Activated T-helper 1 cell treated with anti-CD3 and anti-CD28 coated beads, Interleukin-2, amount 50 U/mL, for 16 hours (primary cell): ENCODE measurements at places on chromosomes 5 and 9.

- DNase-seq, result no peak
These were observed 57.8 kb downstream of the PRLR start for GRCh38 chr5:35172533-35172932.

- DNase-seq, result no peak
These were observed 856.6 kb downstream of the MAT2B start for GRCh38 chr5:164361986-164362385.

DNA sequence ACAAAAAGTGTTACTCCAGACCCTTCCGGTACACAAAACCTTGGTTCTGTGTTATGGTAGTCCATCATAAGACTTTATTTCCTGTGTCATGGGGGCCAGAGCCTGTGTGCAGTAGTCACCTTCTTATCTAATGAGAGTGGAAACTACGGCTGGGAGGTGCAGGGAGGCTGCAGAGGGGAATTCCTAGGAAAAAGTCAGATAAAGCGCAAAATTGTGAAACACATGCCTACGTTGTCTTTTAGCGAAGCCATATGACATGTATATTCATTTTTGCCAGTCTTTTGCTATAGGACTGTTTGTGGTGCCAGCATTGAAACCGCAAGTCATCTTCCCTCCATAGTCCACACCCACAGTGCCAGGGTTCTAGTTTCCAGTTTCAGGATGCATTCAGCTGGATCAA is 80.7 kb downstream of the PPARGC1B start:
- DNase-seq, result no peak

DNA sequence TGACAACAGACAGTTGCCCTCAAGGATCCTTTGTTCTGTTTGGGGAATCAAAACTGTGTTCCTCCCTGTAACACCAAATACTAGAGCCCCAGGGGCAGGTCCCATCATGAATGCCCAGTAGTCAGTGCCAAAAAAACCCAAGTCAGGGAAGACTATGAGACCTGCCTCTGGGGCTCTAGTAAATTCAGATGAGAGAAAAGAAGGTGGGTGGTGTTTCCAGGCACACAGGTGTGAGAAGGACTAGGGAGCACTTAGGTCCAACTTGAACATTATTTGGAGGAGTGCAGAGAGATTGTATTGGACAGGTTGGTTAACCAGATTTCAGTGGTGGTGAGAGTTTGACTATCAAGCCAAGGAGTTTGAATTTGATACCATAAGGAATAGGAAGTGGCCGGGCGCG is 52.0 kb downstream of the SLC22A5 start:
- DNase-seq, result no peak

- DNase-seq, result no peak
These were observed 18.1 kb downstream of the GCNT4 start for GRCh38 chr5:75034137-75034739.

DNA sequence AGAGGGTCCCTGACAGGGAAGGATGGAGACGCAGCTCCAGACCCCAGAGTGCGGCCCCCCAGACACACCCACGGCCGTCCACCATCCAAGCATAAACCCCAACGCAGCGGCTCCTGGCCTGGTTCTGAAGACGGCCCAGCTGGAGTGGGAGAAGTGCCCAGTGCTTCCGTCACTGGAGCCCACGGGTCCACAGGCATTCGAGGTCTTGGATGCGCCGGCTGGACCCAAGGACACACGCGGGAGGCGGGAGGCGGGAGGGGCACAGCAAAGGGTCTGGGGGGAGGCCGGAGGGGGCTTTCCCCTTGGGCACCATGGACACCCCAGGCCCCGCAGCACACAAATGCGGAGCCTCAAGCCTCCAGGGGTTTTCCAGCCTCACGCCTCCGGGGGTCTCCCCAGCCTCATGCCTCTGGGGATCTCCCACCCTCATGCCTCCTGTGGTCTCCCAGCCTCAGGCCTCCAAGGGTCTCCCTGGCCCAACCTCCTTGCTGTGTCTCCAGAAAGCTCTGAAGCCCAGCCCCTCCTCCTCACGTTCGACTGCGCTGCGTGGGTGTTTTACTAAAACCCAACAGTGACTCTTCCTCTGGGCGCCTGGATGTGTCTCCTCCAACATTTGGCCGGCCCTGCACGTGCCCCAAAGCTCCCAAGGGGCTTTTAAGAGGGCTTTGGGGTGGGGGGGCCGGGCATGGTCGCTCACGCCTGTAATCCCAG is 15.2 kb downstream of the EXD3 start:
- no peak for DNase-seq

GRCh38 chr5:67900514-67900913 is 315.0 kb upstream of the PIK3R1 start:
- no peak for DNase-seq

GRCh38 chr5:168793841-168794837 is 215.0 kb upstream of the PANK3 start:
- no peak for DNase-seq

DNA sequence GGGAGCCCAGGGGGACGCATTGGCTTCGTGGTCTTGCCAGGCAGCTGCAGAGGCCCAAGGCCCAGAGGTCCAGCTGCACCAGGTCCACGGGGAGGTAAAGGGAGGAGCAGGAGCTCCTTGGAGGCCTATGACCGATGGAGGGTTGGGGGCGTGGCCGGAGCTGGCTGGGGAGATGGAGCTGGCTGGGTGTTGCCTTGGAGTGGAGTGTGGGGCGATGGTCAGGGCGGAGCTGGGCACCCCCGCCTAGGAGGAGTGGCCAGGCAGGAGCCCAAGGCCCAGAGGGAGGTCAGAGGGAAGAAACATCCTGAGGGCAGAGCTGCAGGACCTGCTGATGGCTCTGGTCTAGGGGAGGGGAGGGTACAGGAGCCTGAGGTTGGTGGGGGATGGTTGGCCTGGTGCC is 44.6 kb downstream of the KCNT1 start:
- no peak for DNase-seq

DNA sequence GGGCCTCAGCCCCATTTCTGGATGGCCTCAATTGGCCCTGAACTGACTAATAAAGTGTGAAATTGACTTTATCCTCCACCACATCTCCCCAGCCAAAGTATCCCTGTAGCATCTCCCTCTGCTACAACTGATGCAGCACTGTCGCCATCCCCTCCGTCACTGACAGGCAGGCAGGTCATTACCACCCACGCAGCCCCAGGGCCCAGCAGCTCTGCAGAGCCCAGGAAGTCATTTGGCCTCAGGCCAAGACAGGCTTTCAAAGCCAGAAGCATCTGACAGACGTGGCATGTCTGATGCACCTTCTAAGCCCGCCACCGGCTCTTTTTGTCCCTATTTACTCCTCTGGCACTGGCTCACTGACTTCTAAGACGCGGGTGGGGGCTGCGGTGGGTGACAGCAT is 65.3 kb downstream of the ARHGEF37 start:
- DNase-seq, result no peak

DNA sequence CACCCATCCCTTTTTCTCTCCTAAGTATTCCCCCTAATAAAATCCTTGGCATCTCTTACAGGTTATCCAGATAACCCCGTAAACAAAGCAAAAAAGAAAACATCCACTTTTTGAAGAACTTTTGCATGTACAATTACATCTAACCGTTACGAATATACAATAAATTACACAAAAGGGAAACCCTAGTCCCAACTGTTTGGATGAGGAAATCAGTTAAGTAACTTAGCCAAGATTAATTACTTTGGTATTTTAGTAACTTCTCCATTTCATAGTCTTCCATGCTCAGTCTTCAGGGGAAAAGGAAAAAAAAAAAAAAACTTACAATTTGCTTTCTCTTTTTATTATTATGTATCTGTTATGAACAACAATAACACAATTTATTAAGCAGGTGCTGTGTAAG is 212.9 kb downstream of the ACTL7B start:
- DNase-seq, result no peak

- DNase-seq, result no peak
These were observed 7.2 kb downstream of the GAPT start for GRCh38 chr5:58498340-58498942.

DNA sequence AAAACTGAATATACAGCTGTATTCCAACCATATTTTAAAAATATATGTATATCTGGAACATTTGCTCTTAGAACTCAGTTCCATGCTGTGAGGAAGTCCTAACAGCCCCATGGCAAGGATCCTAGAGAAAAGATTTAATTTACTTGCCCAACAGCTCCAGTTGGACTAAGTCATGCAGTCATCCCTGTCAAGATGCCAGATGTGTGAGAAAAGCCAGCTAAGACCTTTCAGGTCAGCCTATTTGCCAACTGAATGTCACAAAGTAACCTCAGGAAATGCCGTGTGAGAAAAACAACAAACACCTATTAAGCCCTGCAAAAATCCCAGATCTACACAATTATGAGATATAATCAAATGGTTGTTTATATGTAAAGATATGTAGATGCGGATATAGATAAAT is 416.3 kb downstream of the NR2F1-AS1 start:
- DNase-seq, result no peak

GRCh38 chr5:91156242-91156641 is 226.9 kb downstream of the ARRDC3 start:
- no peak for DNase-seq

- no peak for DNase-seq
These were observed 37.3 kb downstream of the IPPK start for GRCh38 chr9:92632641-92633040.

GRCh38 chr5:149719666-149720065 is 10.4 kb upstream of the PPARGC1B start:
- no peak for DNase-seq

- no peak for DNase-seq
These were observed 8.2 kb downstream of the AP3B1 start for GRCh38 chr5:78286290-78286689.

GRCh38 chr9:123356851-123357742 is 1.1 kb downstream of the CRB2 start:
- DNase-seq, result no peak

- no peak for DNase-seq
These were observed 90.3 kb upstream of the EGFLAM start for GRCh38 chr5:38168029-38168428.

DNA sequence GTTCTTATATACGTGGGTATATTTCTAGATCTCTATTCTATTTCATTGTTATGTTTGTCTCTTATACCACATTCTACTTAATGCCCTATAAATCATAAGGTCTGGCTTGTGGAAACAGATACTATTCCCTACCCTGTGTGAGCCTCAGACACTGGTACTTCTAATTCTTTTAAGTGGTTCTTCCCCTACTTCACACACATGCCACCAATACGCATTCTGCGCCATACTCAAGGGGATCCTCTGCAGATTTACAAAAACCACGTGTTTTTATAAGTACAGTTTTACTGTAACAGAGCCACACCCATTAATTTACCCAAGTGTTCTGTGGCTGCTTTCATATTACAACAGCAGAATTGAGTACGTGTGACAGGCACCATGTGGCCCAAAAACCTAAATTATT is 195.6 kb downstream of the SAXO1 start:
- no peak for DNase-seq

GRCh38 chr9:120310035-120310434 is 269.9 kb downstream of the CDK5RAP2 start:
- DNase-seq, result no peak

- DNase-seq, result no peak
These were observed 6.8 kb upstream of the CKS2 start for GRCh38 chr9:89304020-89304833.

DNA sequence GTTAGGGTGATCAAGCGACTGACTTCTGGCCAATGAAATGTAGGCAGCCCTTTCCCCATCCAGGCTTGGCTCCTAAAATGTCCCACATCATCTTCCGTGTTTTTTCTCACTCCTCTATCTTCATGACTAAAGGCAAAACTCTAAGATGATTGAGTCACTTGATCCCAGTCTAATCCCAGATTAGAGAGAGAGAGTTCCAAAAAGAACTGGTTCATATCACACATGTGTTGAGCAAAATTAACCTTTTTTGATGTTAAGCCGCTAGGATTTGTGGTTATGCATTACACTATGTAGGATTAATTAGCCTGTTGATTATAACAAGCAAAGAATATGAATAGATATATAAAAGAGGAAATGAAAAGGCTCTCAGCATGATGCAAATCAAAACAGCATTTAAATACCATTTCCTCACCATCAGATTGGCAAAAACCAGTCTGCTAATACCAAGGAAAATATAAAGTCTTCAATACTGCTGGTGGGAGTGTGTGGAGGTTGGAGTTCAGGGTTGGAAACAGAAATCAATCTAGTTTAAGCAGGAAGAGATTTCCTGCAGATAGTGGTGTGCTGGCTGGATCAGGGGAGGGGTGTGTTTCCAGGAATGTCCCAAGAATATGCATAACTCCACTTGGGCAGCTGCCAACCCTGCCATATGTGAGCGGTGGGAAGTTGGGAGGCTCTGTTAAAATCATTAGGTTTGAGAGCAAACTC is 187.6 kb upstream of the S1PR3 start:
- DNase-seq, result no peak

DNA sequence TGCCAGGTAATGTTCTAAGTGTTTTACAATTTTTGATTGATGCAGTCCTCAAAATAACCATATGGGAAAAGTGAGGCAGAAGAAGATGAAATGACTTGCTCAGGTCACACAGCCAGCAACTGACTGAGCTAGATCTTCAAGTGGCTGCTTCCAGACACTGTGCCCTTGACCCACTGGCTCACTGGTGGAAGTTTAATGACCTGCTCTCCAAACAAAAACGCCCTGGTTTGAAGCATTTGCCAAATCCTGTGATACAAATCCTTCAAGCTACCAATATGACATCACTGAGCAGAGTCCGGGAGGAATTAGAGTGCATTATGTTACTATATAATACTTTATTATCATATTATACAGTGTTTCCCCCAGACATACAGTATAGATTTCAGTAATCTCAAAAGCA is 459.4 kb downstream of the GADD45G start:
- DNase-seq, result no peak

DNA sequence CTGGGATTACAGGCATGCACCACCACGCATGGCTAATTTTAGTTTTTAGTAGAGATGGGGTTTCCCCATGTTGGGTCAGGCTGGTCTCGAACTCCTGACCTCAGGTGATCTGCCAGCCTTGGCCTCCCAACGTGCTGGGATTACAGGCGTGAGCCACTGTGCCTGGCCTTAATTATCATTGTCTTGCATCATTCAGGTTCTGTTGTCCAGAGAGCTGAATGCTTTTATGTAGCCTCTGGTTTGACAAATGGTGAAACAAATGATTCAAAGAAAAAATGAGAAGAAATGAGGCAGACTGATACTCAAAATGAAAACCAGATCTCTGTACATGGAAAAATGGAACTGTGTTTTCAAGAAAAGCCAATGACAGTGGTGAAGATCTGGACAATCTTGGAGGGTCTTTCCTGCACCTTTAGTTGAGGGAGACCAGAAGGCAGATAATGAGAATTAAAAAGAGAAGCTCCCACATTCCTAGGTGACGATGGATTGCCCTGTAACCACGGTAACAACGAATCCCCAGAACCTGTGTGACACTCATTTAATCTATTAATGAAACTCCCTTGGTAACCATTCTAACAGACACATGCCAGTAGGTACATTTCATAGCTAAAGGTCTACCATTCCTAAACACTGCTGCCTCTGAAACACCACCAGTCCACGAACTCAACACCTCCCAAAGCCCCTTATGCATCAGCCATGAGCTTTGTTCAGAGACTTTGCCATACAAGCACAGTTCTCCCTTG is 1.6 kb downstream of the TEX48 start:
- no peak for DNase-seq

DNA sequence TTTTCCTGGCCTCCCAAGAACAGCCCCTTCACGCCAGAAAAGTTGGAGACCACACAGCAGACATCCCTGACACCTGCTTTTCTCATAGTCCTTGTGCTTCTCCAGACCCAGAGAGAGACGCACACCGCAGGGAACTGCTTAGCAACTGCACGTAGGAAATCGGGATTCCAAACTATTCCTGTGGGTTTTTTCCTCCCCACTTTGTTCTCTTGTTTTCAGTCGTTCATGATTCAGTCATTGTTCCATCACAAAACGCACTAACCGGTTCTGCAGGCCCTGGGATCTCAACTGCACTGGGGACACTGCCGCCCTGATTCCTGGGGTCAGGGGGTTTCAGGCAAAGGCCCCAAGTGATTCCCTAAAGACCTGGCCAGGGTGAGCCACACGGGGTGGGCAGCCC is 588.0 kb upstream of the KLF4 start:
- no peak for DNase-seq
